T-helper 1 cell treated with Interleukin-12 subunit alpha and Interleukin-12 subunit beta and Interleukin-4 antibody, amounts not matched to agents 30 ng/mL and 1 ng/mL, for 36 hours (primary cell): ENCODE measurements at places on chromosomes 11 and 22. TPM values are rescaled to one million over a fixed set of nuclear protein-coding genes. Genes with fewer than 3 reads are reported as not detected.

The ELMOD1 gene
- not detected in 2 replicates for total RNA-seq

The KCNJ1 gene
- total RNA-seq, result not detected in 2 replicates

The IL18 gene
- total RNA-seq, result 0.17 and 0.39 TPM in 2 replicates

The ZW10 gene
- 18.7 and 19.3 TPM in 2 replicates for total RNA-seq

The MS4A6E gene
- total RNA-seq, result not detected in 2 replicates

The OR5B21 gene
- total RNA-seq, result 0.54 and 1.1 TPM in 2 replicates

The CADM1 gene
- total RNA-seq, result 0.83 TPM in 1 of 2 replicates, not detected in the other

The SLCO2B1 gene
- total RNA-seq, result 0.27 and 0.47 TPM in 2 replicates

The CCDC88B gene
- 188 and 191 TPM in 2 replicates for total RNA-seq

The CABP4 gene
- 3.6 and 4.2 TPM in 2 replicates for total RNA-seq

The MLC1 gene
- total RNA-seq, result 0.39 and 0.59 TPM in 2 replicates

The FIBIN gene
- not detected in 2 replicates for total RNA-seq

The UCP3 gene
- total RNA-seq, result 3.4 and 5.0 TPM in 2 replicates

The ZFPL1 gene
- 31.2 and 33.9 TPM in 2 replicates for total RNA-seq

The TREH gene
- not detected in 2 replicates for total RNA-seq

The OR10D3 gene
- not detected in 2 replicates for total RNA-seq

The LINC01488 gene
- total RNA-seq, result not detected in 2 replicates

The SLC22A25 gene
- not detected in 2 replicates for total RNA-seq
